ENCODE measurements at places on chromosomes 4 and X.
A peak's percentile ranks its signal among the peaks of the same experiment; 100 is the strongest.

DNA sequence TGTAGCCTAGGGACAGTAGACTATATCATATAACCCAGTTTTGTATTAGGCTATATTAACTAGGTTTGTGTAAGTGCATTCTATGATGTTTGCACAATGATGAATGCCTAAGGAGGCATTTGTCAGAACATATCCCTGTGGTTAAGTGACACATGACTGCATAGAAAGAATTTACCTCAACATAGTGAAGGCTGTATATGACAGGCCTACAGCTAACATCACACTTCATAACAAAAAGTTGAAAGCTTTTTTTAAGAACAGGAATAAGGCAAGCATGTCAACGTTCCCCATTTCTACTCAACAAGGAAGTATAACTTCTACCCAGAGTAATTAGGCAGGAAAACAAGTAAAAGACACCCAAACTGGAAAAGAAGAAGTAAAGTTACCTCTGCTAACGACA, 165.9 kb upstream of the NDST4 start:
- DNase-seq, result peak; percentile 76

DNA sequence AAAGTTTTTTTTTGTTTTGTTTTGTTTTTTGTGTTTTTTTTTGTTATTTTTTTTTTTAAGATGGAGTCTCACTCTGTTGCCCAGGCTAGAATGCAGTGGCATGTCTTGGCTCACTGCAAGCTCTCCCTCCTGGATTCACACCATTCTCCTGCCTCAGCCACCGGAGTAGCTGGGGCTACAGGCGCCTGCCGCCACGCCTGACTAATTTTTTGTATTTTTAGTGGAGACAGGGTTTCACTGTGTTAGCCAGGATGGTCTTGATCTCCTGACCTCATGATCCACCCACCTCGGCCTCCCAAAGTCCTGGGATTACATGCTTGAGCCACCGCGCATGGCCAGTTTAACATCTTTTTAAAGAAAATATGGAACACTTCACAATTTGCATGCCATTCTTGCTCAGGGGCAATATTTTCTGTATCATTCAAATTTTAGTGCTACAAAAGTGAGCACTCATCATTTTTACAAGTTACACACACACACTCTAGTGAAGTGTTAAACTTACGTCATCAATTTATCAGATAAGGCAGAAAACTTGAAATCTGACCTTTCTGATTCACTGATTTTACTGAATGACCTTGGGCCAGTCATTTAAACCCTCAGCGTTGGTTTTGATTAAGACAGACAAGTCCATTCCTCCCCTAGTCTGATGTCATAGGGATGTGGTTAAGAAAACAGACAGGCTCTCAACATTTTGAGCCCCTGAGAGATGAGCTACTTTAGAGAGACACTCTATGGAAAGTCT, 61.2 kb downstream of the TRIM2 start:
- no peak for DNase-seq

- no peak for DNase-seq
Measured at GRCh38 chr4:138487230-138487629, 245.1 kb upstream of the SLC7A11 start.

GRCh38 chr4:65311120-65311519, 359.2 kb downstream of the EPHA5 start:
- DNase-seq, result no peak

- no peak for DNase-seq
Measured at GRCh38 chr4:146465628-146466027, 56.1 kb downstream of the SLC10A7 start.

DNA sequence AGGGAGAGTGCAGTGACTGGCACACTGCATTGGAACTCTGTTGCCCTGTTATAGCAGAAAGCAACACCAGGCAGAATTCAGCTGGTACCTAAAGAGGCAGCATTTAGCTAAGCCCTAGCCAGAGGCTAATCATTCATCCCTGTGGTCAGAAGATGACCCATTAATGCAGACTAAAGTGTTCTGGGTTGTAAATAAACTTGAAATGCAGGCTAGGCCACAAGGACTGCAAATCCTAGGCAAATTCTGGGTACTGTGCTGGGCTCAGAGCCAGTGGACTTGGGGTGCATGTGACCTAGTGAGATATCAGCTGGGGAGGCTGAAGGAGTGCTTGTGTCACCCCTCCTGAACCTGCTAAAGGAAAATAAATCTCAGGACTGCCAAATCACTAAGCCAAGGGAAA, 91.2 kb downstream of the LPAR4 start:
- DNase-seq, result no peak
